ENCODE measurements at places on chromosomes 1 and 21.

DNA sequence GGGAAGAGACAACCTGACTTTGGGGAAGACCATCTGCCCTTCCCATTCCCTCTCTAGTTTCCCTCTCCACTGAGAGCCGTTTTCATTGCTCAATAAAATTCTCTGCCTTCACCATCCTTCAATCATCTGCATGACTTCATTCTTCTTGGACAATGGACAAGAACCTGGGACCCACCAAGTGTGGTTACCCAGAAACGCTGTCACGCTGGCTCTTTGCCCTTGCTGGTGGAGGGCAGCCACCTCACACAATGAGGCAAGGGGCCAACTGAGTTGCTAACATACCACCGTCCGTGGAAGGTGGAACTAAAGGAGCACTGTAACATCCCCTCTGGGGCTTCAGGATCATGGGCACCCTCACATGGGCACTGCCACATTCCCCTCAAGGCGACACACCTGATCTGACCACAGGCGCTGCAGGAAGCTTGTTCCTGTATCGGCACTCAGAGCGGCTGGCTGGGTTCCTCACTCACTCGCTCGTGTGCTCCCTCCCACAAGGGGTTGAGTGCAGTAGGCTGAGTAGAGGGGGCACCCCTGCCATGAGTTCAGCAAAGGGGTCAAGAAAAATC, 652.4 kb downstream of the PLPP3 start:
- DNase-seq, result no peak

DNA sequence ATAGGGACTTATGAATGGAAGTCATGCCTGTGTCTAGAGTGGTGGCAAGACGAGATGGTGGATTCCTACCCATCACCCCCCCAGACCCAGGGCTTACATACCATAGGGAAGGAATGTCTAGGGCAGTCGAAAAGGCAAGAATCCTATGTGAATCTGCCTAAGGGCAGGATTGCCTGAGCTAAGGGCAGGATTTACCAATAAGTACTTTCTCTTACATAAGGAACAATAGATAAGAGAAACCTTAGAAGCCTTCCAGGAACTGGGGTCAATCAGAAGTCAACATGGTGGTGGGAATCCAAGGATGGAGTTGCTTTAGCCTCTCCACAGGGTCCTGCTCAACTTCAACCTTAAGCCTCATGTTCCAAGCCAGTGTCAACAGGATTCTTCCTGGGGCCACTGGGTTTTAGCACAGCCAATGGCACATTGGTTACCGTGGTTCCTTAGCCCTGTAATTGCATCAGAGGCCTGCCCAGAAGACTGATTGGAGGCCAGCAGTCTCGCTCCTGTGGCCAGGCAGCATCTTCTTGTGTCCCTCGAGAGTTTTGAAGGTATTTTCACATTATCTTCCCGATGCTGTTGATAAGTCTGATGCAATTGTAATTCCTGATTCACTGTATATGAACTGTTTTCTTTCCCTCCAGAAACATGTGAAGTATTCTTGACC, 20.7 kb downstream of the BACE2 start:
- no peak for DNase-seq

DNA sequence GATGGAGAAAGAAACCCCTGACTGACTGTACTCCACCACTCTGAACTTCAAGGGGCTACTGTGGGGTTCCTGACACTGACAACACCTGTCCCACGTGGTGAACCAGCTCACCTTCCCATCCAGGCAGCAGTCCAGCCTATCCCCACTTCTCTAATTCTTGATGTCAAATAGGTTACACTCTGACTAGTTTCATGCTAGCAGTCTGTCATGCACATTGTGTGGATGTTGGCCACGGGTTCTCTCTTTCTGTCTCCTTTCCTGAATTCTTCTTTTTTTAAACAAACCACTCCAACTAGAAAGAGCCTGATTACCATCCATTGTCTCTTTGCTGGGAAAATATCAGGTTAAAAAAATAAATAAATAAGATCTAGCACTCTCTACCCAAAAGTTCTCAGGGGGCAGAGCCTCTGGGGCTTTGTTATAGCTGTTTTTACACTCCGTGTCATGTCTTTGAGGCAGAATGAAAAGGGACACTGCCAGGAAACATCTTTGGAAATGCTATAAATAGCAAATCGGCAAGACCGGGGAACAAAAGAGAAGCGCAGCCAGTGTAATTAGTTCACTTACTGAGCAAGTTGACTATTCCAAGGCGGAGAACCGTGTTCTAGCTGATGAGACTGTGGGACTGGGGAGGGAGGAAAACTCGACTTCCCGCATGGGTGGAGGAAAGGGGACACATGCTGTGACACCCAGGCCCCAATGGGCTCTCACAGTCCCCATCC, 356.1 kb downstream of the OMA1 start:
- DNase-seq, result no peak

GRCh38 chr1:69540052-69540451, 27.7 kb upstream of the LRRC7 start:
- DNase-seq, result peak; percentile 65

DNA sequence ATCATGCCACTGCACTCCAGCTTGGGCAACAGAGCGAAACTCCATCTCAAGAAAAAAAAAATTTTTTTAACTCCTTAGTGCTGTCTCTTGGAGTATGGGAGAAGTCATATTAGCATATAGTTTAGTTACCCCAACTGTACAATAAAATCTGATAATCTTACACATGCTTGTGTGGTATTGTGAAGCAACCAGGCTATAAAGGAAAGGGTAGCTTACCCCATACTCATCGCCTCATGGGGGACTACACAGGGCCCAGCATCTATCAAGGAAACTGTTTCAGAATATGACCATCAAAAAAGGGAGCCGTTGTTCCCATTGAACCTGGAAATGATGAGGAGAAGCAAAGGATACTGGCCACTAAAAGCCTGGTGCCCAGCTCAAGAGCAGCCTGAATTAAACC, 3.0 kb upstream of the TRAF3IP3 start:
- DNase-seq, result no peak

DNA sequence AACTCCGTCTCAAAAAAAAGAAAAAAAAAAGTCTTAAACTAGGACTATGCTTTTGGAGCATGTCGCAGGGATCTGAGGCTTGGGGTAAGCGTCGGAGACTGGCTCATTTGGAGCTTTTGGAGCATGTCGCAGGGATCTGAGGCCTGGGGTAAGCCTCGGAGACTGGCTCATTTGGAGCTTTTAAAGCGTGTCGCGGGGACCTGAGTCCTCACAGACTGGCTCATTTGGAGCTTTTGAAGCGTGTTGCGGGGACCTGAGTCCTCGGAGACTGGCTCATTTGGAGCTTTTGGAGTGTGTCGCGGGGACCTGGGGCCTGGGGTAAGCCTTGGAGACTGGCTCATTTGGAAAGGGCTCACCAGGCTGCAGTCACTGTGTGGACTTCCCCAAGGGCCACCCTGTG, 13.6 kb upstream of the TSPEAR start:
- no peak for DNase-seq

DNA sequence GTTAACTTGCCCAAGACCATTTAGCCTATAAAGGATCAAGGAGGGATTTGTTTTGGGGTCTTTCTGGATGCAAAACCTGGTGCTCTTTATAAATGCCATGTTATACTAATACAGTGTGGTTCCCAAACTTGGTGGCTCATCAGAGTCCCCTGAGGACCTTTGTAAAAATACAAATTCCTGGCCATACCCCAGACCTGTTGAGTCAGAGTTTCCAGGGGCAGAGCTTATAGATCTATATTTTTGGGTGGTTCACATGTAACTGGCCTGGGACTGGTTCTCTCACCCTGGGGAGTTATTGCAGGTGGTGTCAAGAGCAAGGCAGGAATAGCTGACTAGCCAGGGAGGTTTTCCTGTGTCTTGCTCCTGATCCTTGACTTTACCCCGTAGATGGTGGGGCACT, 136.9 kb upstream of the HNRNPU start:
- no peak for DNase-seq

Data from hematopoietic multipotent progenitor cell treated with erythropoietin and hydrocortisone succinate and interleukin-3 and kit ligand, for 15 days (in vitro differentiated cells).